ENCODE measurements at places on chromosomes 2 and 18.

DNA sequence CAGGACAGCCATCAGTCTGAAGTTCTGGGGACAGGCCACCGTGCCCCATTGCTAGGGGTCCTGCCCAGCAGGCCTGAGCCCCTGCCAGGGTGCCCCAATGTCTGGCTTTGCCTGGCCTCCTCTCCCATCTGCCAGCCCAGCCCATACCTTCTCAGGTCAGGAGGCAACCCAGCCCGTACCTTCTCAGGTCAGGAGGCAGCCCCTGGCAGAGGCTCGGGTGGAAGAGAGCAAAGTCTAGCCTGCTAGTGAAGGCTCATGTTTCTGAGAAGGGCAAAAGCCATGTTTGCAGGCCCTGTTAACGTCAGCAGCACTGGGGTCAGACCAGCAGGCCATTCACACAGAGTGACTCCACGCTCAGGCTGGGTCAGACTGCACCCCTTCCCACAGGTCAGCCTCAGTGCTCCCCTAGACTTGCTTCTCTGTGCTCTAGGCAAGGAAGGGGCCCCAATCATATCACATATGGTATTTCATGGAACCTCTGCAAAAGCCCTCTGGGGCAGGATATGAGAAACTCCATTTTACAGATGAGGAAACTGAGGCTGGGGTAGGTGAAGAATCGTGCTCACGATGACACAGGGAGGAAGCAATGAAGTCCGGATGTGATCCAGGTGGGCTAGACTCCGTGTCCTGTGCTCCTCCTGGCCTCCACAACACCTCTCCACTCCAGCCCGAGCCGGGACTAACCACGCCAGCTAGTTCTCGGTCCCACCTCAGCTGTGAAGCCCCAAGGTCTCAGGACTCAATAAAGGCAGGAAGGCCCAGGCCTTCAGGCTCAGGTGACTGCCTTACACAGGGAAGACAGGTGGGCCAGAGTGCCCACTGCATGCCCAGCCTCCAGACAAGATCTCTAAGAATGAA, 9.5 kb downstream of the SDC1 start:
- DNase-seq = no peak

- no peak for DNase-seq
Measured at GRCh38 chr2:217729421-217730053, 273.3 kb downstream of the TNS1 start.

- DNase-seq = no peak
Measured at GRCh38 chr2:21262426-21262940, 138.7 kb downstream of the TDRD15 start.

- no peak for DNase-seq
Measured at GRCh38 chr2:222404151-222404905, 20.0 kb upstream of the SGPP2 start.

DNA sequence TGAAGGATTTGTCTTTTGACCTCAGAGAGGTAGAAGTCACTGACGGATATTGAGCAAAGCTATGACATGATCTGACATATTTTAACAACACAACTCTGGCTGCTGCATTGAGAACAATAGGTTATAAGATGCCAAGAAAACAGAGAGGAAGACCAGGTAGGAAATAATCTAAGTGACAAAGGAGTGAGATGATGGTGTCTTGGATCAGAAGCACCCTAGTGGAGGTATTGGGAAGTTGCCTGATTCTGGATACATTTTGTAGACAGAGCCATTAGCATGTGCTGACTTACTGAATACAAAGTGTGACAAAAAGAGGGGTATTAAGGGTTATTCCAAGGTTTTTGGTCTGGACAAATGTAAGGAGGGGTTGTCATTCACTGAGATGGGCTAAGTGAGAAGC, 1438.1 kb downstream of the DPP10 start:
- DNase-seq = no peak

DNA sequence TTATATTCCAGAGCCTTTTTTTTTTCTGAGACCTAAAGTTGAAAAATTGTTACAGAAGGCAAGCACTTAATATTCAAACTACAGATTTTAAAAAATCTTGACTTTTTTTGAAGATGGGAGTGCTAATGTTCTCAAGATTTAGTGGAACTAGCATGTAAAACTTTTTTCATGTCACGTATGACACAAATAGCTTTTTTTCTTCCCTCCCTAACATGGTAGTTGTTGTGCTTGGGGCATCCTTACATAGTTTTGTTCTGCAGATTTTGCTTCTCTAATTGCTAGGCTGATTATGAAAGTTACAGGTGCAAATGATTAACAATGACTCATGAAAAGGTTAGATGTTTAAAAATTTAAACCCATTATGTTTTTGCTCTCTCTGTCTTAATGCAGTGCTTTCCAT, 3.0 kb downstream of the EML6 start:
- DNase-seq = no peak

GRCh38 chr2:8049176-8049575, 632.7 kb upstream of the ID2 start:
- no peak for DNase-seq

DNA sequence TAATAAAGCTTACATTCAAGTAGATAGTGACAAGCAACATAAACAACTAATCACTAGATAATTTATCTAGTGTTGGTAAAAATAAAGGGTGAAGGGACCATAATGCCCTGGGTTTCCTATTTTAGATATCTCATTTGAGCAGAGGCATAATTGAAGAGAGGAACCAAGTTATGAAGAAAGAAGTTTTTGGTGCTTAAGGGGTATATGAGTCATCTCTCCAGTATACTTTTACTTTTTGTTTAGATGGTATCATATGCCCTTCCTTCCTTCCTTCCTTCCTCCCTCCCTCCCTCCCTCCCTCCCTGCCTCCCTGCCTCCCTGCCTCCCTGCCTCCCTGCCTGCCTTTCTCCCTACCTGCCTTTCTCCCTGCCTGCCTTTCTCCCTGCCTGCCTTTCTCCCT, 1053.5 kb upstream of the CELF4 start:
- DNase-seq = no peak

- DNase-seq = no peak
Measured at GRCh38 chr2:165558832-165559231, 89.3 kb downstream of the CSRNP3 start.

DNA sequence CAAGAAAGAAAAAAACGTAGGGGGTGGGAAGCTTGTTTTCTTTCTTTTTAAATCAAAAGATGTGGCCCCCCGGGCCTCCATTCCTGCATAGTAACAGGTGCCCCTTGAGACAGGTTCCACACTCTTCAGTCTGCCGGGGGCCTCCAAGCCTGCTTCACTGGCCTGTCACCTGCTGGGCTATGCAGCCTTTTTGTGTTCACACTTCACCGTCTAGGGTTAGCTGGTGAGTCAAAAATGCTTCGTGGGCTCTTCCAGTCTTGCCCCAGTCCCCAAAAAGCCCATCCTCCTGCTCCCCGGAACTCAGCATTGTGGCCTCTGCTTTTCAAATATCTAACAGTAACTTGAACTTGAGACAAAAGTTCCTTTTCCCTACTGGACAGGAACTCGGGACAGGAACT, 67.9 kb downstream of the POLR1A start:
- no peak for DNase-seq

- DNase-seq = no peak
Measured at GRCh38 chr2:110881908-110882307, 149.5 kb downstream of the ACOXL start.

DNA sequence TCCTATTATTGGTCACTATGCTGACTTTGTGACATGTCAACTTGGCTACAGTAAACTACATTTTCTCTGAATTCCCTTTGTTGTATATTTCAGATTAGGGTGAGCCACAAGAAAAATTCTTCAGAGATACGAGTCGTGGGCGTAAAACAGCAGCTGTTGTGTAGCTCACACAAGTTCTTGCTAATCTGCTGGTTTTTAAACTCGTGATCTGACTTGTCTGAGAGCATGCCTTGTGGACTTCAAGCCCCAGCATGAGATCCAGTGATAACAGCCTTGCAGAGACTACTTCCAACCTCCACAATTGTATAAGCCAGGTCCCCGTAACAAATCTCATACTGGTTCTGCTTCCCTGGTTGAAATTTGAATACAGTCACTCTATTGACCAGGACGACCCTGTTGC, 259.8 kb upstream of the LYPD1 start:
- DNase-seq = no peak

DNA sequence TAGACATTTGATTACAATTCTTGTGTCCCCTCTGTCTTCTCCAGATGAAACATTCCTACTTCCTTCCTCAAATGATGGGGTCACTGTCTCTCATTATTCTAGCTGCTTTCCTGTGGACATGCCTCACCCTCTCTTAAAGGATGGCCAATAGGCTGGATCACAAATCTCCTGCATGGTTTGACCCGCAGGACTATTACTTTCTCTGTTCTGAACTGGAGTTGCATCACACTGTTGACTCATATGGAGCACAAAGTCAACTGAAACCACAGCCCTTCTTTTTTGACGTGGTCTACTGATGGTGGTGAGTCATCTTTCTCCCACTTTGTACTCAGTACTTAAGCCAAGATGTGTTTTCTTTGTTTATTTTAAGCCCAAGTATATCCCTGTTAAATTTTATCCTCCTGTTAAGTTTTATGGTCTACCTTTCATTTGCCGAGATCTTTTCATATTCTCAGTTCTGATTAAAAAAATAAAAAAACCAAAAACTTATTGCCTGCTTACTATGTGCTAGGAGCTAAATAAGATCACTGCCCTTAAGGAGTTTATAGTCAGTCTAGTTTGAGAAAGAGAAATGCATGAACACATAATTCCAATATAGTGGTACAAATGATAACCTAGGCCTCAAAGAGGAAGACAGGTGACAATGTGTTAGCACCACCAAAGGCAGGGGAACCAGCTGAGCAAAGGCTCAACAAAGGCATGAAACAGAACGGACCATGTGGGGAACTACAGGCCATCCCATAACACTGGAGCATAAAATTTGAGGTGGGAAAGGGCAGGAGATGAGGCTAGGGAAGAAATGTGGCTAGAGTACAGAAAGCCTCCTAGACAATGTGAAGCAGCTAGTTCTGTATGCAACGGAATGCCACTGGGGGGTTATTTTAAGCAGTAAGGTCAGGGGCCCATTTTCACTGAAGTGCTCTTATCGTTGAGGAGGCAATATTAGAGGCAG, 67.6 kb upstream of the ZFP36L2 start:
- DNase-seq = peak; percentile 69

DNA sequence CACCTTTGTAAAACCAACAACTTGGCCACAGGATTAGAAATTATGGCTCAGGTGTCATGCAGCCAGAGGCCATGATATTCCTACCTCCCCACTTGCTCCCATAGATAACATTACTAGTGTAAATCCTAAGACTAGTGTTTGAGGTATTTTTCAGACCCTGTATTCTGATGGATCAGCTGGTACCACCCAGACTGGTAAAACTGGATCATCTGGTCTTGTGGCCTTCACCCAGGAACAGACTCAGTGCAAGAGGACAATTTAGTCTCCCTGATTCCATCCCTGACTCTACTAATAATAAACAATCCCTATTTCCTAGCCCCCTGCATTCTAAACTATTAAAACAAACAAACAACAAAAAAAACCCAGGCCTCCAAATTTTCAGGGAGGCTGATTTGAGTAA, 121.0 kb downstream of the ALPK2 start:
- no peak for DNase-seq

- no peak for DNase-seq
Measured at GRCh38 chr2:157326698-157327097, 1.1 kb upstream of the ERMN start.

GRCh38 chr2:239186516-239187357, 214.1 kb downstream of the HDAC4 start:
- DNase-seq = no peak

- no peak for DNase-seq
Measured at GRCh38 chr18:52222211-52222610, 117.8 kb upstream of the DCC start.

DNA sequence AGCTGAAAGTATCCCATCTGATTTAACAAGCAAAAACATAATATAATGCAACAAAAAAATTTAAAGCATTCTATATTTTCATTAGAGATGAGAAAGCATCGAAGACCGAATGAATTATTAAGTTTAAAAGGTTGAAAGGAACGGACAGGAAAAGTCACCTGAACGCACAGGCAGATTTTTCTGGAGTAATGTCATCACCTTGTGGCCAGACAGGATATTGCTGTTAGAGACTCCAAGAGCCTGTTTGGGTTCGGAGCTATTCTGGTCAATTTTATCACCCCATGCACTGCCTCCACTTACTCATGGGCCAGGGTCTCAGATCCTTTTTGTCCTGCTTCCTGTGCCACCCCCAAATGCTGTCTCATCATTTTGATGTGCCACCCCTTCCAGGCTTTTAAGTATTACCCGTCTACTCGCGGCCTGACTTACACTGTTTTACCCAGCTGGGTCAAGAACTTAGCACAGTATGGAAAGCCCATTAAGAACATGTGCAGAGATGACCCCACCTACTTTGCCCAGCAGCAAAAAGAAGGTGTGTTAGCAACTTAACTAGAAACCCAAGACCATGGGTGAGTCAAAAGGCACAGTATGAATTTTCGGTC, 27.3 kb downstream of the GKN2 start:
- DNase-seq = peak; percentile 66

DNA sequence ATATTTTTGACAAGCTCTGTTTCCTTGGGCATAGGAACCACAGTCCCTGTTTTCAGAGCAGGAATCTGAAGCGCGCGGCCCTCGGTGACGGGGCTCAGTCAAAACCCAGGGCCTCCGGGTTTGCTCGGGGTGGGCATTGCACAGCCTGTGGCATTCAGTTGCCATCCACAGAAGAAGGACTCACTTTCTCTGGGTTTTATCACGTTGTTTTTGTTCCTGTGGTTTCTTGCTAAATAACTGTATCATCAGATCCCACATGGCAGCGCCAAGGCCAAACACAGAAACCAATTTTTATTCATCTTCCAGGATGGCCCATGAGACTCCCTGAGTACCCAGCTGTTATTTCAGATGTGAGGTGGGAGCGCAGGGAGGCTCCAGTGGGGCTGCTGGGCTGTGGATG, 35.6 kb downstream of the SGPP2 start:
- DNase-seq = no peak

DNA sequence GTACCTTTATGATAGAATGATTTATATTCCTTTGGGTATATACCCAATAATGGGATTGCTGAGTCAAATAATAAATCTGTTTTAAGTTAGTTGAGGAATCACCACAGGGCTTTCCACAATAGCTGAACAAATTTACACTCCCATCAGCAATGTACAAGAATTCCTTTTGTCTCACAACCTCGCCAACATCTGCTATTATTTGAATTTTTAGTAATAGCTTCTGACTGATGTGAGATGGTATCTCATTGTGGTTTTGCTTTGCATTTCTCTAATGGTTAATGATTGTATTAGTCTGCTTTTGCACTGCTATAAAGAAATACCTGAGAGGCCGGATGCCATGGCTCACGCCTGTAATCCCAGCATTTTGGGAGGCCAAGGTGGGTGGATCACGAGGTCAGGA, 1387.6 kb upstream of the ACVR2A start:
- DNase-seq = no peak

Measured in Panc1 (cell line).